ENCODE measurements at places on chromosomes 7 and 10.

DNA sequence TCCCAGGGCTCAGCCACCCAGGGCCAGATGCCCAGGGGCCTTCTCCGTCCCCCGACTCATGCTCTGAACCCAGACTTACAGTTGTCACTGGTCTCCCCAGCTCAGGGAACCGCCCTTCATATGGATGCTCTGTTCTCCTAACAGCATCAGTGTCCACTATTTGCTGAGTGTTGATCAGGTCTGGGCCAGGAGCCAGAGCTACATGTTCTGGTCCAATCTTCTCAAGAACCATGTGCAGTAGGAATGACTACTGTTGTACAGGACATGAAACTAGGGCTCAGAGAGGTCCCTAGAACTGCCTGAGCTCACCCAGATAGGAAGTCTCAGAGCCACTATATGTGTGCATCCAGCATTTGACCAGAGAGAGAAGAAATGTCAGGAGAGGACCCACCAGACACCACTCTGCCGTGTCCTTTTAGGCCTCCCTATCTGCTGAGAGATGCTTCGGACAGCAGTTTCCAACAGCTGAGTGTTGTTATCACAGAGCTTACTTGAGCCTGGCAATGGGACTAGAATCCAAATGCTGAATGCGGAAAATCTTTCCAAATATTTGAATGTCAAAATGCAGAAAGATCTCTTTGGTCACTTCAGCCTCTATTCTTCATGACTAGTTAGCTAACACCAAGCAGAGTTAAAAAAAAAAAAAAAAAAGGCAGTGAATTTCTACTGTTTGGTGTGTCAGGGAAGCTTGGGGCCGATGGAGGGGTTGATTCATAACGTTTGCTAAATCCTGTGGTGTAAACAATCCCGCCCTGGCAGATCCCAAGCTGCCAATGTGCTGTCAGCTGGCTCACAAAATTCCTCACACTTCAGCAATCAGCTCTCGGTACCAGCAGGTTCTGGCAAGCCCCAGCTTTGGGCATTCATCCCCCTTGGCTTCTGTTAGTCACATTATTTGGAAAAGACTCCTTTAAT, 246.1 kb downstream of the TNS3 start:
- DNase-seq: no peak

GRCh38 chr7:148397985-148398384, 192.6 kb upstream of the C7orf33 start:
- no peak for DNase-seq

- DNase-seq: no peak
These were observed 79.5 kb downstream of the TCERG1L start for GRCh38 chr10:131231965-131232541.

GRCh38 chr7:158353606-158354570, 233.7 kb downstream of the PTPRN2 start:
- no peak for DNase-seq

DNA sequence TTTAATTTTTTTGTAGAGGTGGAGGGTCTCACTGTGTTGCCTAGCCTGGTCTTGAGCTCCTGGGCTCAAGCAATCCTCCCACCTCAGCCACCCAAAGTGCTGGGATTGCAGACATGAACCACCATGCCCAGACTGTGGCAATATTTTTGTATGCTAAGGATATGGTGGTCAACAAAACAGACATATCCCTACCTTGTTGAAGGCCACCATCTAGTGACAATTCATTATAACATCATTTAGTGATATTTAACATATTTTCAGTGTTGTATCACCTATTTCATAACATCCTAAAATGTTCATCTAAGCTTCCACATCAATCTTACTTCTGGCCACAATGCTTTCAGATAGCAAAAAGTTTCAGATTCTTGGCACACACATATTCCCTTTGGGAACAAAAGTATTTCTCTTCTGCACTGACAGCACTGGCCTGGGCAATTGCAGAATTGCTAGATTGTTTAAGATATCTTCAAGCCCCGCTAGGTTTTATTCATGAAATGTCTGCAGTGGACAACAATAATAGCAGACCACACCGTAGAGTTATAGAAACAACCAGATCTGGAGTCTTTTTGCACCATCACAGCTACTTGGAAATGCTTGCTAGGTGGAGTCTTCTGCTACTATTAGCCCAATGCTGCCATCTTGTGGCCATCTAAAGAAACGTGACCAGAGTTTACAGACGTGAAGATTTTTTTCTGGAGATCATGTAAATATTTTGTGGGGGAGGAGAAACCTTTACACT, 58.4 kb downstream of the DNAJC12 start:
- peak; percentile 48 for DNase-seq
